ENCODE measurements at places on chromosomes 6 and 20.

- DNase-seq: no peak
Observed at GRCh38 chr6:99066044-99066443, 118.3 kb upstream of the FBXL4 start.

- DNase-seq: no peak
Observed at GRCh38 chr6:145271040-145271439, 464.3 kb downstream of the EPM2A start.

- peak; percentile 30 for DNase-seq
Observed at GRCh38 chr6:24883618-24884017, 52.1 kb downstream of the RIPOR2 start.

- no peak for DNase-seq
Observed at GRCh38 chr6:8551386-8551785, 116.0 kb upstream of the SLC35B3 start.

- no peak for DNase-seq
Observed at GRCh38 chr6:45538641-45539547, 161.2 kb upstream of the SUPT3H start.

- DNase-seq: no peak
Observed at GRCh38 chr6:127119102-127120022, 891 bp downstream of the RSPO3 start.

DNA sequence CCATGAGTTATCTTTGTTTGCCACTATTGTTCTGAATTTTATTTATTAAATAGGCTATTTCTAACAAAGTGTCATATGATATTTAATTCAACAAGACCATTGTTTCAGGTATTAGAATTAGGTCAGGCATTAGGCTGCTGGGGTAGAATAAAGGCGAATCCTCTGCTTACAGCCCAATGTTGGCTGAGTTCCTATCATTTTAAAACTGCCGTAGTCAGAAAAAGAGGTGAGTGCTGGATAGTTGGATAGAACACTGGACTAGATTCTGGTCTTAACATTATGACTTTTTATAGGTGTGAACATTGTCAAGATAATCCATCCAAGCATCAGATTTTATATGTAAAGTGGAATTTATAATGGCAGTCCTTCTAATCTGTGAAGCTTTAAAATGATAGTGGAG, 6.3 kb downstream of the RIMS1 start:
- DNase-seq: no peak

DNA sequence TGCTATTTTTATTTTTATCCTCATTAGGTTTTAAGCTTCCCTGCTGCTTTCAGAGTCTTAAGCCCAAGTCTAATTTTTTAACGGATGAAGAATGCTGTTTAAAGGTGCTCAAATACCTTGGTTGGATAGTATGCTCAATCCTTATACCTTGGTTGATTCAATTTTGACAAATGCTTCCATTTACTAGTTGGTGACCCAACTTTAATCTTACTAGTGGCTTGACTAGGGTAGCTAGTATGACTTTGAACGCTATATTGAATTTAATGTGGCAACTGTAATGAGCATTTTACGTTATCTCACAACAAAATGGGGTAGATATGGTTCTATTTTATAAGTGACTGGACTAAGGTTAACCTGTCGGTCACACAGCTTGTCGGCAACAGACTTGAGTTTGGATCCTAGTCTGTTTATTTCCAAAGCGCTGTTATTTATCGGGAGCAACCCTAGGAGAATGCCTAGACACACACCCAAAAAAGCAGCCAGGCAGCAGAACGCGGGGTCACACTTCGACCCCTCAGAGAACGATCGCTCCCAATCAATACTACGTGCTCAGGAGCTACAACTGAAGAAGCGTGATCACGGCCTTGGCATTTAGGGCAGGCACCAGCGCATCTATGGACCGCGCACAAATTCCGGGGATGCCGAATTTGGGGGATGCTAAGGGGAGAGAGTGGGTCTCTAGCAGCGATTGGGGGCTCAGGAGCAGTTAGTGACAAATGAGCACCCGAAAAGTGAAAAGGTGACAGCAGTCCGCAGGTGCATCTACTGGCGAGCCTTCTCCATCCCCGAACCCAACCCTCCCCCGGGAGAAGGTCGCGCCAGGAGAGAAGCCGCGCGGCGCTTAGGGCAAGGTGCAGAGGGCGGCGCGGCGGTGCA, 586 bp upstream of the ALDH5A1 start:
- no peak for DNase-seq

GRCh38 chr20:21514553-21515251, 838 bp upstream of the NKX2-2 start:
- DNase-seq: no peak

GRCh38 chr6:13362412-13362811, 34.1 kb upstream of the TBC1D7 start:
- no peak for DNase-seq

DNA sequence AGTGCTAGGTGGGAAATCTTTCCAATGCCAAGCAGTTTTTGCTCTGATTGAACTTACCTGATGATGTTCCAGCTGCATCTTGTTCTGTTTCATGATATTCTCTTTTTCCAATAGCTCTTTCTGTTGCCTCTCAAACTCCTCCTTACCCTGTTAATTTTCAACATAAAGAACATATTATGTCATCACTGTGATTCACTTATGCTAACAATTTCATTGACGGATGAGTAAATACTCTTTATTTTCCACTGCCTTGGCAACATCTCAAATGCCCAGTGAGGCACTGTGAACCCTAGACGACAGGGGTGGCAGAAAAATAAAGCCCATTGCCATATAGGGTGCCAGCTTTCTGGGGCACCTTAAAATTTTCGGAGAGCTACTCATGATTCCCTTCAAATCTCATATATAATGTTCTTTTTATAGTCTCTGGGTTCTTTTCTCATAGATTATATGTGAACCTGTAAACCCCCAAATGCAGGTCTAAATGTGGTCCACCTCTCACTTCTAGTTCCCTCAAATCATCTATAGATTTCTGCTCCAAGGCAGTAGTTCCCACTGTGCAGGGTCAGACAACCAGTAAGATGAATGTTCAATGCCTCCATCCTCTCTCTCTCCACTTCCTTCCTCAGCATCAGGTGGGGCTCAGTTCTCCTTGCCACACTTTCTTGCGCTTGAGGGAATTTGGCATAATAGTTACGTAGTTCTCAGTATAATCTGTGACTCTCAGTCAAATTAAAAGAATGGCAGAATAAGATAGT, 44.1 kb downstream of the NEDD9 start:
- DNase-seq: no peak

Data from stimulated activated CD4-positive, alpha-beta T cell treated with anti-CD3 and anti-CD28 coated beads, Interleukin-4, amount 100 ng/mL, for 48 hours (primary cell).